ENCODE measurements at places on chromosomes 4 and X. TPM values are rescaled to one million over a fixed set of nuclear protein-coding genes. Genes with fewer than 3 reads are reported as not detected.

Gene AFM
- not detected for total RNA-seq

- DNase-seq = no peak
These were observed 77.3 kb upstream of the IGSF1 start for GRCh38 chrX:131366407-131366806.

Gene TMEM156
- total RNA-seq = not detected

Gene UCP1
- 0.28 TPM for total RNA-seq

DNA sequence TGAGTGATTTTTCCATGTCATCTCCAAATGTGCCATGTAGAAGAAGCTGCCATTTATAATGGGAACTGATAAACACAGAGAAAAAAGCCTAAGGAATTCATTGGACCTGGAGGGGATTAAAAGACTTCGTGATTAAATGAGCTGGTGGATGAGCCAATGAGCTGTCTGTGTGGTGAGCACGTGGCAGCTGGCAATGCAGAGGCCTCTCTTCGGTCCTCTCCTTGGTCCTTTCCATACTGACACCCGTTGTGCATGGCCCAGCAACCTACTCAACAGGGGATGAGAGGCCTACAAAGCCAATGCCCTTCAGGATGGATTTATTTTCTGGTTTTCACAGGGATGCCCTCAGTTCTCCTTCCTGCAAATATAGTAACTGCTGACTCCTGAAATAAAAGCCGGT is 87.7 kb upstream of the STS start:
- no peak for DNase-seq

GRCh38 chrX:9957743-9958142 is 9.4 kb upstream of the CLDN34 start:
- no peak for DNase-seq

DNA sequence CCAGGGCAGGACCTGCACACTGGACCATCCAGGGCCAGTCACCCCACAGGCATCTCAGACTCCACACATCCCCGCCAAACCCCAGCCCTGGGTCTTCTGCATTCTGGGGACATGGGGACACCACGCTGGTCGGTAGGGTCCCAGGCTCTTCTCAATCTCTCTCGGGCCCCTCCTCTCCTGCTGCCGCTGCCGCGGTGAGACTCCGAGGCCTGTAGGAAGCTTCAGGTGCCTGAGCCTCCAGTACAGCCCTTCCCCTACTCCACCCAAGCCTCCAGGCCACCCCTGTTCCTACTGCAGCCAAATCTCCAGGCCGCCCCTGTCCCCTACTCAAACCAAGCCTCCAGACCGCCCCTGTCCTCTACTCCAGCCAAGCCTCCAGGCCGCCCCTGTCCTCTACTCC is 5.5 kb upstream of the ASMT start:
- no peak for DNase-seq

DNA sequence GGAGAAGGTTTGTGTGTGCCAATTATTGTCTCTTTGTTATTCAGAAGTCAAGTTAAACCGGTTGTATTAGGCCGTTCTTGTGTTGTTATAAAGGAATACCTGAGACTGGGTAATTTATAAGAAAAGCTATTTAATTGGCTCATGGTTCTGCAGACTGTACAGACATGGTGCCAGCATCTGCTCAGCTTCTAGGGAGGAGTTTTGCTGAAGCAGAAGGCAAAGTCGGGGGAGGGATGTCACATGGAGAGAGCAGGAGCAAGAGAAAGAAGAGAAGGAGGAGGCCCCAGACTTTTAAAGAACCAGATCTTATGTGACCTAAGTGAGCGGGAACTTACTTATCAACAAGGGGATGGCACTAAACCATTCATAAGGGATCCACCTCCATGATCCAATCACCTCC is 349.3 kb upstream of the PCDH18 start:
- no peak for DNase-seq

Gene RTL3
- not detected for total RNA-seq

- DNase-seq = no peak
These were observed 22.1 kb downstream of the TNIP2 start for GRCh38 chr4:2733844-2734574.

GRCh38 chr4:128427832-128428366 is 140.3 kb upstream of the PGRMC2 start:
- no peak for DNase-seq

DNA sequence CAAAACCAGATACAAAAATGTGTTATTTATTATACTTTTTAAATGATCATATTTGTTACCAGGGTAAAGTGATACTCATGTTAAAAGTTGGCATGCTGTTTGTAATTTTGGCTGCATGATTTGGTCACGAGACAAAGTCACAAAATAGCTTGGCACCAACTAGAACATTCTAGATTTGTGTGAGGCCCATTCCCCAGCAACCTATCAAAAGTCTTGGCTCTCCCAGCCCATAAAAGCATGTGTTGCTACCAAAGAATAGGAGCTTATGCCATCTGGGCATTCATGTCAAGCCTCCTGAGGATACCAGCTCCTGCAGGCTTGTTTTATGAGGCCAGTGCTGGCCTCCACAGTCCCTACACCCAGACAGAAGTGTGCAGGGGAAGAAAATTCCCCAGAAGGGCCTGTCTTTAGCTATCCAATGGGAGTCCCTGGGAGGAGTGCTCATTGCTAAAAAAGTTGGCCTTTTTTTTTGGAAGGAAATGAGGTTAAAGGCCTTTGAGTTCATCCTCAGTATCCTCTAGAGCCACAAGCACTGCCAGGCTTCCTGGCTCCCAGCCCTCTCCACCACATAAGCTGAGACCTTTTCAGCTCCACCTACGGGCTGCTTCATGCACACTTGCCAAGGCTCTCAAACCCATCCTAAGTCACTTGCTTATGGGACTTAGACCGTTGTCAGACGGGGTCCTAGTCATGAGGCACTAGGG is 211.9 kb upstream of the EOLA2 start:
- DNase-seq = no peak

GRCh38 chr4:37682701-37683401 is 3.3 kb downstream of the RELL1 start:
- DNase-seq = no peak

DNA sequence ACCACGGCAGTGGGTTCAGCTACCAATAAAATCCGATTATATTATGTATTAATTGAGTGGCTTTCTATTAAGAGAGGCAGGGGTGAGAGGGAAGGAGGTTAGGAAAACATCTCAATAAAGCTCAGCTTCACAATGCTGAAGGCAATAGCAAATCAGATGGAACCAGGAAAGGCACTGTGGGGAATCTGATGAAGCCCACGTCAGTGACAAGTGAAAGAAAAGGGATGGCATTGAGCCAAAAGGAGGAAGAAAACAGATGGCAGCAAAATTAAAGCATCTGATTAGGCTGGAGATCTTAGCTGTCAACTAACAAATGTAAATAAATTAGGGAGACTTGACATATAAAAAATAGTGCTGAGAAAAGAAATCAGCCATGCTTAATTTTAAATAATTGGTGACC is 180.9 kb downstream of the RASL11B start:
- DNase-seq = no peak

GRCh38 chr4:40789031-40789430 is 39.3 kb downstream of the NSUN7 start:
- no peak for DNase-seq

DNA sequence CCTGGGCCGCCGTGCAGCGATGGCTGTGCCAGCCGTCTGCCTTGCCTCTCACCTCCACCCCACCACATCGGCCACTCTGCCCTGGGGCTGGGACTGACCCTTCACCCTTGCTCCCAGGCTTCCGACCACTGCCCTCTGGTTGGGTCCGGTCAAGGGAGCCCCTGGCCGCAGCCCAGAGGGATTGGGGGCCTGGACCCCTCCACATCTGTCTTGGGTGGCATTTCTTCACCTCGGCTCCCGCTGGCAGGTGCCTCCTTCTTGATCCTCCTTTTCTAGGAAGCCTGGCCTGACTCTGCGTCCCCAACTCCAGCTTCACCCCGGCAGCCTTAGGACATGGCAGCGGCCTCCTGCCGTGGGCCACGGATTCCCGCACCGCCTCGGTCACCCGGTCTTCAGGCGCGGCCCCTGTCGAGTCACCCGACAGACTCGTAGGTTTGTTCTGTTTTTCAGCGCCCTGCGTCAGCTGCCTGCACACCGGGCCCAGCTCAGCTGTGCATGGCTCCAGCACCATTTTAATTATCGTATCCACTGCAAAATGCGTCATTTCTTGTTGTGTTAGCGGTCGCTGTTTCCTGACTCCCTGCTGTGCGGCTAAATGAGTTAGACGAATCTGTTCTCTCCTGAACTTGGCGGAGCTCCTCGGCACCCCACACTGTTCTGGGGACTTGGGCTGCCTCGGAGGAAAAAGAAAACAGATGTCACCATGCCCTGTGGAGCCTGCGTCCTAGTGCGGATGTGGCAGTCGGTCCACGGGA is 124.0 kb downstream of the FAM53A start:
- DNase-seq = no peak

GRCh38 chrX:127124871-127125270 is 305.3 kb downstream of the PRR32 start:
- no peak for DNase-seq
